ENCODE measurements at places on chromosomes 1 and 21. TPM values are rescaled to one million over a fixed set of nuclear protein-coding genes. Genes with fewer than 3 reads are reported as not detected.

S100A9 gene
- total RNA-seq = not detected

DNA sequence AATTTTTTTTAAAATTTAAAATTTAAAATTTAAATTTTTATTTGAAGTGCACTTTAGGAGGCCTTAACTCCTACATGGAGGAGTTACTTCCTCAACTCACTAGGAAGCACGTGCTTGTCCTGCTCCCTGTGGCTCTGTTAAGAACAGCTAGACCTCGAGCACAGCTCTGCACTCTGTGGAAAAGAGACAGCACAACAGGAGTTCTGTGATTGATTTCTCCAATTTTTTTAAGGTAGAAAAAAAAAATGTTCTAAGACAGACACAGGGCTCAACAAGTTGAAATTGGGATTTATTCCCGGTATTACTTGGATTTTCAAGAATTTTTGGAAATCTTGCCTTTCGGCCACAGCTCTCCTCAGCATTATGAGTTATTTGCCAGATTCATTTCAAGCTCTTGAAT is 356.6 kb upstream of the LYPLAL1 start:
- no peak for ATAC-seq

OR2L2 gene
- not detected for total RNA-seq

COL8A2 gene
- total RNA-seq = 0.49 TPM

ITLN2 gene
- total RNA-seq = 0.29 TPM

DNA sequence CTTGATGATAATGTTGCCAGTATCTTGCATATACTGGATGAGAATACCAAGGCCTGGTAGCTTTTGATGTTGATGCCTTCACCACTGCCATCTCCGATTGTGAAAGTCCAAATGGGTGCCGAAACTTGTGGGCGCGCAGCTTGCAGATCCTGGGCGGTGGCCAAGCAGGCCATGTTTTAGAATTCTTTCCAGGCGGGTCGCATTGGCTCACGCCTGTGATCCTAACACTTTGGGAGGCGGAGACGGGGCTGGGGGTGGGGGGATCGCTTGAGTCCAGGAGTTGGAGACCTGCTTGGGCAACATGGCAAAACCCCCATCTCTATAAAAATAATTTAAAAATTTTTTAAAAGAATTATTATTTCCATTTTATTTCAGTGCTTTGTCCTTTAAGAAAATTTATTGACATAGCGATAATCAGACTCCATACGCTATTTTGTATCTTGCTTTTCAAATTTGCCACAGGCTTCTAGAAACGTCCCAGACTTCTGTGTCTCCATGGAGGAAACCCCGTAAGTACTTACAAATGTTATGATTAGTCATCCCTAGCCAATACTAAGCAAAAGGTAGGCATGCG is 592 bp upstream of the ZNF326 start:
- no peak for ATAC-seq

MRPL37 gene
- total RNA-seq = 101 TPM

LIX1L gene
- 24.1 TPM for total RNA-seq

FAM177B gene
- total RNA-seq = 4.1 TPM

- ATAC-seq = no peak
These were observed 53.9 kb downstream of the GALNT2 start for GRCh38 chr1:230120921-230121381.

GRCh38 chr1:87318806-87319205 is 9.9 kb upstream of the LMO4 start:
- no peak for ATAC-seq

DNA sequence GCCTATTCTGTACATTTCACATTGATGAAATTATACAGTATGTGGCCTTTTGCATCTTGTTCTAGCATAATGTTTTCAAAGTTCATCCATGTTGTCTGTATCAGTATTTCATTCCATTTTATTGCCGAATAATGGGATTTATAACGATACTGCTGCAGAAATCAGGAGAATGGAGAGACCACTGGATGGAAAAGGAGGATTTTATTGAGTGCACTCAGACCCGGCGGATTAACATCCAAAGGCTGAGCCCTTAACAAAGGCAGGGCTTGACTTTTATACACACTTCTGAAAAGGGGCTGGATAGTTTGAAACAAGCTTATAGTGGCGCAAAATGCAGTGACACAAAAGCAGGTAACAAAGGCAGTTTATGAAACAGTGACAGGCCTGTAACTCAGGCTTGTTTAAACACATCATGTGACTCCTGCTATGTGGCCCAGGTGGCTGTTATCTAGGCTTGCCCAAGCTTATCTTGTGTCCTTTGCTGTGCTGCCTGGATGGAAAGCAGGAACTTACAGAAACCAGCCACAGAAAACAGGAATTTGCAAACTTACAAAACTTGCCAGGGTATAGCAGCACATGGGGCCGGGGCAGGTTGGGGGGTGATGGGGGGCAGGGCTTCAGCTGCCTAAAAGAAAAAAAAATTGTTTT is 32.8 kb upstream of the KCNJ15 start:
- ATAC-seq = no peak

DNA sequence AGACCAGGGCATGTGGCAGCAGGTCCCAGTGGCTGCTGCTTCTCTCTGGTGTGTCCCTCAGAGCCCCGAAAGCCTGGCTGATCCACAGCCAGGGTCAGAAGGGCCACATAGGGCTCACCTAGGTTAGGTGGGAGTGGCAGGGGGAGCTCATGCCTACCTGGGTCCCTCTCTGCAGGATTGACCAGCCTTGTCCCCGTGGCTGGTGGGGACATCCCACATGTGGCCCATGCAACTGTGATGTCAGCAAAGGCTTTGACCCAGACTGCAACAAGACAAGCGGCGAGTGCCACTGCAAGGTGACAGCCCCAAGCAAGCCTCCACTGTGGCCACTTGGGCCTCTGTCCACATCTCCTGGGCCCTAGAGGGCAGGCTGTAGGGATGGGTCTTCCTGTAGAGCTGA is 15.7 kb downstream of the CELSR2 start:
- no peak for ATAC-seq

DNA sequence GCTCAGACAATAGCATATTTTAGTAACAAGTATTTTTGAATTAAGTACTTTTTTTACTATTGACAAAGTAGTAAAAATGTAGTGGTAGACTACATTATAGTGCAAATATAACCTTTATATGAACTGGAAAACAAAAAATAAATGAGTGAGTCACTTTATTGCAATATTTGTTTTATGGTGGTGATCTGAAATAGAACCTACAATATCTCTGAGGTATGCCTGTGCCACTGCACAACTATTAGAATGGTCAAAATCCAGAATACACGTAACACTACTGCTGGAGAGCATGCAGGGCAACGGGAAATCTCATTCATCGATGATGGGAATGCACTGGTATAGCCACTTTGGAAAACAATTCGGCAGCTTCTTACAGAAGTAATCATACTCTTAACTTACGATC is 349.0 kb upstream of the NCAM2 start:
- no peak for ATAC-seq

DNA sequence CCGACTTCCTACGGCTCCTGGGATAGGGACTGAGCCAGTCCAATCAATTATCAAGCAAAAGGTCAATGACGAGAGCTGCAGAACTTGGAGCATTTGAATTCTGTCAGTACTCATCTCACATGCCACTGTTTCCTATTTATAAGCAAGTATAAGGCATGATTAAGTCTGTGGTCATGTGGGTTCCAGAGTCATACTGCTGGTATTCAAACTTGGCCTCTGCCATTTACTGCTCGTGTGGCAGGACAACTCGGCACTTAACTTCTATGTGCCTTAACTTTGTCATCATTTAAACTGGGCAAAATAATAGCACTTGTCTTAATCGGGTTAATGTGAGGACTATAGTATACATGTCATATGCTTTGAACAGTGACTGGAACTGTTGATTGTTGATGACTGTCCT is 44.9 kb upstream of the TNFSF18 start:
- ATAC-seq = no peak

GRCh38 chr1:213049232-213049631 is 1.8 kb upstream of the RPS6KC1 start:
- no peak for ATAC-seq

GRCh38 chr1:151196292-151196800 is 2.0 kb upstream of the PIP5K1A start:
- ATAC-seq = peak; percentile 10

DNA sequence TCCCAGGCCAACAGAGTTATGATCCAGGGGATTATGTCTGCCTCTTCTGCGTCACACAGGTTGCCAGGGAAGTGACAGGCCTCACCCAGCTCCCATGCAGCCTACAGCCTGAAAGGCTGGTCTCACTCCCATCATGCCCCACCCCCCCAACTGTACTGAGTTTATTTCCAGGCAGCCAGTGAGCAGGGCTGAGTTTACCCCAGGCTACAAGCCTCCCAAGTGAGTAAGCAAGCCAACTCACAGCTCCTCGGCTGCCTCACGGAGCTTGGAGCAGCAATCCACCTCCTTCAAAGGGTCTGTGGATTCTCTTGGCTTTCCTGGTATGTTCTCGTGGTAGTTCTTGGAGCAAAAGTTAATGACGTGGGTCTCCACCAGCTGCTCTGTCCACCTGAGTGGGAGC is 1147.6 kb upstream of the ADGRL4 start:
- ATAC-seq = no peak

DNA sequence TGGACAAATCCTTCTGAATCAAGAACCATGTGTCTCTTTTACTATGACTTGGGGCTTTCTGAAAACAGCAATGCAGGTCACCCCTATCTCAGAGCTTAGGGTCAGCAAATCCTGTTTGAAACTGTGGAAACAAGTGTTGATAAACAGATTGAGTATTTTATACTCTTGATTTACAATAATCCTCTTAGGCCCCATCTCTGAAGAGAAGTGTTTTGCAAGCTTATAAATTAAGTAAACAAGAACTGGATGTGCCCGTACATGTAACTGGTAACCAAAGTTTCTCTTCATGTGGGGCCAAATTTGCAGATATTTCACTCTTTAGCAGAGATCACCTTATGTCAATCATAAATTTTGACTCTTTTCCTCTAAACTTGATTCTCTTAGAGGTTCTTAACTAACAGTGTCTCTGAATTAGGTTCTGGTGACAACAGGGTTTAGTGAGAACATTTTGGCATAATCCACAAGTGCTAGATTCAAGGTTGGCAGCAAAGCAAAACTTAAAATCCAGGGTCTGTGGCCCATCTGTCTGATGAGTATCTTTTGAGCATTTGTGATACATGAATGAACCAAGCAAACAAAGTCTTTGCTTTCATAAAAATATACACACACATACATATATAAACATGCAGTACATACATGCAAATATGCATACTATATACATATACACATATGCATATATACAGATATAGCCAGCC is 183.0 kb upstream of the HOOK1 start:
- peak; percentile 87 for ATAC-seq

DNA sequence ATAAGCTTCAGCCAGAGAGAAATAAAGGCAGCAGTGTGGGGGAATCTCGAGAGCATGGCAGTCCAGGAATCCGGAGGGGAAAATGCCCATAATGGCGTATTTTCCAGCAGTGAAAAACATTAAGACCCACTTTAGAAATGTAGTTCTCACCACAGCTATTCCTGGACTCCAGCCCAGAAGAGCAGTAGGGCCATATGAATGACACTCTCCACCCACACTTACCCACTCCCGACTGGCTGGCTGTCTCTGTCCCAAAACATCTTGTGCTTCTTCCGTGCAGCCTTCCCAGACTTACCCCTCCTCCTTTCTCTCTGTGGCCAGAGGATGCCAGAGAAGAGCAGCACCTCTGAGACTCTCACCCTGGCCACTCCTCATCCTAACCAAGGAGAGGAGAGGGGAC is 56.4 kb downstream of the TRABD2B start:
- ATAC-seq = peak; percentile 73

- no peak for ATAC-seq
These were observed 1.1 kb upstream of the TRPM2 start for GRCh38 chr21:44352253-44352860.

DNA sequence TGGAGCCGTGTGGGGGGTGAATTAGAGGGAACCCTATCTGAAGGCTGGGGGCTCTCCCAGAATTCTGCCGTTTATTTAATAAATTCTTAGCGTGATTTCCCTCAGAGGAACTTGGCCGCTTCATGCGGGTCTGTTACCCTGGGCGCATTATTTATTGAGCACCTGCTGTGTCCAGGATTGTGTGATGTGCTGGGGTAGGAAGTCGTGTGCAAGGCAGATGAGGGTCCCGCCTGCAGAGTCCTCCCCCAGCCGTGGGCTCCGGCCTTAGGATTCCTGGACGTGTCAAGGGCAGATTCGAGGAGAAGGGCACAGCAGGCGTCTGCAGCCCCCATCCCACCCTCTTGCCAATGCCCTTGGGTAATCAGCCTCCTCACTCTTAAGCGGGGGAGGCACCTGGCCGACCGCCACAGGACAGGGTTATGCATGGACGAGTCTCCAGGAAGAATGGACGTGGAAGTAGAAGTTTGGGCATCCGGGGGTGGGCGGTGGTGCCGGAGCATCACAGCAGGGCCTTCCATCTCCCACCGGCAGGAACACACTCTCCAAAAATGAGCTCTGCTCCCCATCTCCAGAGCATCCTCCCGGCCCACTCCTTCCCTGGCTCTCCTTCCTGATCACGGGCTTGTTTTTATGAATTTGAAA is 233.3 kb upstream of the C1orf174 start:
- no peak for ATAC-seq

PLEKHG5 gene
- 5.1 TPM for total RNA-seq

GRCh38 chr1:160416369-160416768 is 16.0 kb downstream of the VANGL2 start:
- peak; percentile 44 for ATAC-seq

TDRD10 gene
- total RNA-seq = 2.6 TPM

DNA sequence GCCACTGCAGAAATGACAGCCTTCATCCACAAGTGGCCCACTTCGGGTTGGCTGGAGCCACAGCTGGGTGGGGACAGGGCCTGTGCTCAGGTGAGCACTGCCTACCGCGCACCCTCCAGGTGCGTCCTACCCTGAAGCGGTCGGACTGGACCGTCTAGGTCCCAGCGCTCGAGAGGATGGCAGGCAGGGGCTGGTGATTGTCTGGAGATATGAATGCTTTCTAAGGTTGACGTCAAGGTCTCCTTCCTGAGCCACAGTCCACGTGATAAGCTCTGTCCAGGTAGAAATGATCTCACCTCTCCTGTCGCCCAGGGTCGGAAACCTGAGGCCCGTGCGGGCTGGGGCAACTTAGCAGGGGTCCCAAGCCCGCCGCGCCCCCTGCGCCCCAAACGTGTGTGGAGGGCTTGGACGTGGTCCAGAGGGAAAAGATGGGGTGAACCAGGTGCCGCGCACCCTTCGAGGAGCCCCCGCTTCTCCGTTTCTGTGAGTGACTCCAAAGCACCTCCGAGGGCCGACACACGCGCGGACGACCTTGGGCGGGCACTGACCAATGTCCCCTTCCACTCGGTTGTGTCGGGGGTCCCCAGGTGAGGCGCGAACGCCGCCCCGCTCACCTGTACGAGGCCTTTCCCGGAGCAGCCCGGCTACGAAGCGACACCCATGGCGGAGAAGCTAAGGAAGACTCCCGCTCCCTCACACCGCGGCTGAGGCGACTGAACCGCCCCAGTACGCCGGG is 853 bp upstream of the DOP1B start:
- no peak for ATAC-seq

- ATAC-seq = peak; percentile 61
These were observed 49.7 kb downstream of the GPR52 start for GRCh38 chr1:174497478-174497877.

PDZK1IP1 gene
- total RNA-seq = not detected

- ATAC-seq = no peak
These were observed 87.5 kb upstream of the PLPPR4 start for GRCh38 chr1:99176753-99177152.

GRCh38 chr1:83839566-83840173 is 159.3 kb downstream of the TTLL7 start:
- ATAC-seq = no peak
